ENCODE measurements at places on chromosomes 6 and 20.

DNA sequence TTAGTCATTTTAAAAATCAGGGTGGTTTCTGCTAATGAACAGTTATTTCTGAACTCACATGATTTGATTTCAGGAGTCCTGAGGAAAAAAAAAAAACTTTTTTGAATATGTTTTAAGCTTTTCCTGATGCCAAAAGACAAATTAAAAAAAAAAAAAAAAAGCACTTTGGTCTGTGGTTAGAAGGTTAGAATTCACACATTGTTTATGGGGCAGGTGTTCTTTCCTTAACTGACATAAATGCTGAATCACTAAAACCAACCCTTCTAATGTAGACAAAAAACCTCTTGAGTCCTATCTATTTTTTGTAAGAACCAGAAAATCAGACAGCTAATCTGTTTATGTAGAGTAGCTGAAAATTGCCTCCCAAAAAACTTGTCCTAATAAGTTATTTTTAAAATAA is 20.4 kb downstream of the THEMIS start:
- no peak for ATAC-seq

GRCh38 chr6:81929828-81930227 is 177.3 kb upstream of the TENT5A start:
- ATAC-seq: no peak

DNA sequence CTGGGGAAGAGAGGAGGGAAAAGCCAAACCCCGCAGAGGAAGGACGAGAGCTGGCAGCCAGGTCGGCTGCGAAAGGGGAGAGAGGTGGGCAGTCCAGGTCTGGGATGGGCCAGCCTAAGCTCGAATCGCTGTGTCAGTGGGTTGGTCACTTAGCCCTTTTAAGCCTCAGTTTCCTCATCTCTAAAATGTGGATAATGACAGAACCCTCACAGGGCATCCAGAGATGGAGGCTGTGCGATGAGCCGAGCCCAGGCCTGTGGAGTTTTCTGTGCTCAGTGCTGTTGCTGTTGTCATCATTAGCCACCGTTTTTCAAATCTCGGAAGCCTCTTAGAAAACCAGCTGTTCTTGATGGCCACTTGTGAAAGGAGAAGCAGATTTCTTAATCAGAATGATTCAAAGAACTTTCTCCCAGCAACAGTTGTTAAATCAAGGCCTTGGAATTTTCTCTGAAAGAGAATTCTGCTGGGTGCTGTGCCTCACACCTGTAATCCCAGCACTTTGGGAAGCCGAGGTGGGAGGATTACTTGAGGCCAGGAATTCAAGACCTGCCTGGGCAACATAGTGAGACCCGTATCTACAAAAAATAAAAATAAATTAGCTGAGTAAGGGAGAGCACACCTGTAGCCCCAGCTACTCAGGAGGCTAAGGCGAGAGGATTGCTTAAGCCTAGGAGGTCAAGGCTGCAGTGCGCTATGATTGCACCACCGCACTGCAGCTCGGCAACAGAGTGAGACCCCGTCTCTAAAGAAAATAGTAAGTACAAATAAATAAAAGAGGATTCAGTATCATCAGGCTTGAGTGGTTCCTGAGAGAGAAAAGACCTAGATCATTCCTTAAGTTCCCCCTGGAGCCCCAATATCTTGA is 46.3 kb upstream of the ENTPD6 start:
- ATAC-seq: no peak

DNA sequence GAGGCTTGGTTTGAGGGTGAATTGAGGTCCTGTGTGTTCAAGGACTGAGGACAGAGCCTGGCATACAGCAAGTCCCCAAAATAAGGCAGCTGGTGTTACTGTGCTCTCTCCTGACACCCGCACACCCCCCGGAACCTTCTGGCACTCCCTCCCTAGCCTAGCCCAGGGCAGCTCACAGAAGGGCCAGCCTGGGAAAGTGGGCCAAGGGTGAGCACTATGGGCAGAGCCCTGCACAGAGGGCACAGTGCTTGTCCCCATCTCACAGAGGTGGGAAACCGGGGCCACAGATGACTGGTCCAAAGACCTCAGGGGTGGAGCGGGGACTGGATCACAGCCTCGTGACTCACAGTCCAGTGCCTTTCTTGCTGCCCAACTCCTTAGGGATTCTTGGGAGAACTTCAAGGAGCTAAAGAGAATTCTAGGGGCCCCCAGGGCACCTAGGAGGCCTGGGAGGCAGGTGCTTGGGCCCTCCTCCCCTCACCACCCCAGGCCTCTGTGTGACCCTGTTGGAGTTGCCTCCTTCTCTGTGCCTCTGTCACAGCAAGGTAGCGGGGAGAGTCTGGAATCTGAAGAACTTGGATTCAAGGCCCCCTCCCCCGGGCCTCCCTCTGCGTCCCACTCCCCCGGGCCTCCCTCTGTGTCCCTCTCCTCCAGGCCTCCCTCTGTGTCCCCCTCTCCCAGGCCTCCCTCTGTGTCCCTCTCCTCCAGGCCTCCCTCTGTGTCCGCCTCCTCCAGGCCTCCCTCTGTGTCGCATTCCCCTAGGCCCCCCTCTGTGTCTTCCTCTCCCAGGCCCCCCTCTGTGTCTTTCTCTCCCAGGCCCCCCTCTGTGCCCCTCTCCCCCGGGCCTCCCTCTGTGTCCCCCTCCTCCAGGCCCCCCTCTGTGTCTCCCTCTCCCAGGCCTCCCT is 13.5 kb downstream of the DLGAP4 start:
- no peak for ATAC-seq

DNA sequence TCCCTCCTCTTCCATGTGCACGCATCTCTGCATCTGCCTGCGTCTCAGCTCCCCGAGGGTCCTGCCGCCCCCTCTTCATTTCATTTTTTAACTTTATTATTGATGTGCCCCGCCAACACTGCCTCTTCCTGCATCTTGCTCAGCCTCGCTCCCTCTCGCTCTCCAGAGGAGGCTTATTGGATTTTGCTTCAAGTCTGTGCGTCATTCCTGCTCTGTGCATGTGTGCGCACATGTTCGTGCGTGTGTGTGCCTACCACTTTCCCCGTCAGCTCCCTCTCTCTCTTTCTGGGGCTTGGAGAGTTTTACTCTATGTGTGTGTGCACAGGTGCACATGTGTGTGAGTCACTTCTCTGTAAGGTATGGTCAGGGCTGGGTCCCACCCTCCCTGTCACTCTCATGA is 71.8 kb upstream of the NNAT start:
- no peak for ATAC-seq

- no peak for ATAC-seq
Observed at GRCh38 chr20:22921595-22922421, 113.3 kb upstream of the SSTR4 start.

- no peak for ATAC-seq
Observed at GRCh38 chr6:80170433-80170832, 64.0 kb downstream of the BCKDHB start.

GRCh38 chr6:1063671-1064355 is 248.1 kb upstream of the FOXQ1 start:
- ATAC-seq: peak; percentile 97

GRCh38 chr6:83696674-83697073 is 12.2 kb downstream of the SNAP91 start:
- no peak for ATAC-seq
